Hematopoietic multipotent progenitor cell treated with erythropoietin and hydrocortisone succinate and interleukin-3 and kit ligand, for 8 days (in vitro differentiated cells): ENCODE measurements at places on chromosomes 16 and 17.

- DNase-seq, result no peak
Observed at GRCh38 chr17:79500745-79501618, 109.9 kb downstream of the RBFOX3 start.

DNA sequence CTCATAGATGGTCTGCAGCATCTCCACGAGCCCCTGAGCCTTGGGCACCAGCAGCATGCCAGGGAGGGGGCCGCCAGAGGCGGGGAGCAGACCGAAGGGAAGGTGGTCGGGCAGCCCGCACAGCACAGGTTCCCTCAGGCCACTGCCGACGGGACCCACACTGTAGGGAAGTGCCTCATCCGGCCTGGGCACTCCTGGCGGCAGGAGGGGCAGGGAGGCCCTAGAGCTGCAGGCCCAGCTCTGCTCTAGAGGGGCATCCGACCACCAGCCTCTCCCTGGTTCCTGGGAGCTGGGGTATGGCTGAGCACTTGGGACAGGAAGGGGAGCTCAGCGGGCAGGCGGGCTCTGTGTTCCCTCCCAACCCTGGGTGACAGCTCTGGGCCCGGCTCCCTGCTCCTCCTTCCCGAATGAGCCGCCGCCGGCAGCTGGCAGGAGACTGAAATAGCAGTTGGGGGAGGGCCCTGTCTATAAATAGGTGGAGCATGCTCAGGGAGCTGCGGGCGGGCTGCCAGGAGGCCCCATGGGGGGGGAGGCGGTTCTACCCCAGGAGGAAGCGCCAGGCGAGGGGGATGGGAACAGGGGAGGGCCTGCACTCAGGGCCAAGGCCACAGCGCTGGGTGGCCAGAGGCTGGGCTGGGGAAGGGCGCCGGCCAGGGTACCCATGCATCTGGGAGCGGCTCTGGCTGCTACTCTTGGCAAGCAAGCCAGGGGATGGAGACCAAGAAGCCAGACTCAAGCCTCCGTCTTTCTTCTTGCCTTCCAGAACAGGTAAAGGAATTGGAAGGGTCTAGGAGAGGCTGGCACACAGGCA is 12.4 kb downstream of the HDAC5 start:
- peak; percentile 82 for DNase-seq

- no peak for DNase-seq
Observed at GRCh38 chr17:36640836-36641235, 39.5 kb downstream of the MRM1 start.

GRCh38 chr17:81012574-81013447 is 21.2 kb downstream of the CHMP6 start:
- no peak for DNase-seq

GRCh38 chr17:72529386-72529785 is 408.6 kb downstream of the SOX9 start:
- DNase-seq, result no peak

DNA sequence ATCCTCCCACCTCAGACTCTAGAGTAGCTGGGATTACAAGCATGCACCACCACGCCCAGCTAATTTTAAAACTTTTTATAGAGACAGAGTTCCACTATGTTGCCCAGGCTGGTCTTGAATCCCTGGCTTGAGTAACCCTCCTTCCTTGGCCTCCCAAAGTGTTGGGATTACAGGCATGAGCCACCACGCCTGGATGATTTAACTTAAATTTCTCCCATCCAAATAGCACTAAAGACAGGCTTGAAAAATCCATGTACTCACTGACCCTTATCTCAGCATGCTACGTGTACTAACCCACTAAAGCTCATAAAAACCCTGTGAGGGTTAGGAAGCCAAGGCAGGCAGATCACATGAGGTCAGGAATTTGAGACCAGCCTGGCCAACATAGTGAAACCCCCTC is 4.6 kb downstream of the SLC5A10 start:
- DNase-seq, result no peak

GRCh38 chr17:20955427-20956323 is 87.1 kb downstream of the USP22 start:
- no peak for DNase-seq

- no peak for DNase-seq
Observed at GRCh38 chr16:78836802-78837491, 737.5 kb downstream of the WWOX start.

DNA sequence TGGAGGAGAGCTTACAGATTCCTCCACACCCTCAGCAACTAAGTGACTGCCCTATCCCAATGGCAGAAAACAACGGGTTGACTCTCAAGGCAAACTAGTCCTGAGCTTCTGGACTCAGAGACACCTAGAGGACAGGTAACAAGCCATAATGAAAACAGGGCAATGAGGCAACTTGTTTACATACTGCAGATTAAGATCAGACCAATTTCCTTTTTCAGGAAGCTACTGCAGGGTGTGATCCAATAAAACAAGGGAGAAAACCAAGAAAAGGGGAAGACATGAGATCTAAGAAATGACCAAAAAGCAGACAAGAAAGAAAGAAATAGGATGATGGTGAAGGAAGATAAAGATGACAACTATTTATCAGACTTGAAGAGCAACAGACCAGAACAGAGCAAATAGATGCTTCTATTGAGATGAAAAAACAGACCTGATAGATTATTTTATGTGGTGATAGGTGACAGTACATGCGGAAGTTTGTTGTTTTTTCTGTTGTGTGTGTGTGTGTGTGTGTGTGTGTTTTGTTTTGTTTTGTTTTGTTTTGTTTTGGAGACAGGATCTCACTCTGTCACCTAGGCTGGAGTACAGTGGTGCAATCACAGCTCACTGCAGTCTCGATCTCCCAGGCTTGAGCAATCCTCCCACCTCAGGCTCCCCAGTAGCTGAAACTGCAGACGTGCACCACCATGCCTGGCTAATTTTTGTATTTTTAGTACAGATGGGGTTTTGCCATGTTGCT is 120.7 kb downstream of the GAS7 start:
- DNase-seq, result no peak

DNA sequence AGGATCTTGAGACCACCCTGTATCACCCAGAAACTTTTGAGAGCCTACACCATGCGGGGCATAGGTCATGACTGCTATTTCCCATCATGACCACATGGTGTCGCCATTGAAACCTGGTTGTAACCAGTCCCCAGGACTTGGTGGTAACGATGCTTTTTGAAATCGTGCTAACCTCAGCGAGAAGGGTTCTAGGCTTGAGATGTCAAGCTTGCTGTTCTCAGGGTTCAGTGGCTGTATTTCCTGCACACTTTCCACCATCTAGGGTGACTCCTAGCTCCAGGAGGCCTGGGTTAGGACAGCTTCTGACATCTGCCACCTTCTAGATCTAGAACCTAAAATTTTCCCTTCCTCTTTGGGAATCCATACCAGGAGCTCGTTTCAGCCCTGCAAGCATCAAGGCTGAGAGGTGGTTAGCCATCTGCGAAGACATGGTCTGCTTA is 13.0 kb upstream of the SPNS3 start:
- DNase-seq, result peak; percentile 80

GRCh38 chr16:22235839-22236745 is 30.0 kb downstream of the EEF2K start:
- peak; percentile 50 for DNase-seq

DNA sequence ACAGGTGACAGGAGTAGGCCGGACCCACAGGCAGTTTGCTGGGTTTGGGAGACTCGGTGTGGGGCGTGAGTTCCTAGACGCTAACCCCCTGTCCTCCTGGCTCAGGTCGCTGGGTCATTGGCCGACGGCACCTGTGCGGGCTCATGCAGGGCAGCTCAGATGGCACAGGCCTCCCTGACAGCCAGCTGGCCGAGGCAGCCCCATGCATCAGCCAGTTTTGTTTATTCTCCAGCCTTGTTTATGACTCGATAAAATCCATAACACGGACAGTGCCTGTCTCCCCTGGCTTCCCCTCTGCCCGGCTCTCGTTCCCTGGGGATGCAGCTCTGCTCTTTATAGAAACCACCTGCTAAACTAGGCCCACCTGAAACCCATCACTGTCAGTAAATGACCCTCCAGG is 46.0 kb downstream of the SDK2 start:
- DNase-seq, result no peak

DNA sequence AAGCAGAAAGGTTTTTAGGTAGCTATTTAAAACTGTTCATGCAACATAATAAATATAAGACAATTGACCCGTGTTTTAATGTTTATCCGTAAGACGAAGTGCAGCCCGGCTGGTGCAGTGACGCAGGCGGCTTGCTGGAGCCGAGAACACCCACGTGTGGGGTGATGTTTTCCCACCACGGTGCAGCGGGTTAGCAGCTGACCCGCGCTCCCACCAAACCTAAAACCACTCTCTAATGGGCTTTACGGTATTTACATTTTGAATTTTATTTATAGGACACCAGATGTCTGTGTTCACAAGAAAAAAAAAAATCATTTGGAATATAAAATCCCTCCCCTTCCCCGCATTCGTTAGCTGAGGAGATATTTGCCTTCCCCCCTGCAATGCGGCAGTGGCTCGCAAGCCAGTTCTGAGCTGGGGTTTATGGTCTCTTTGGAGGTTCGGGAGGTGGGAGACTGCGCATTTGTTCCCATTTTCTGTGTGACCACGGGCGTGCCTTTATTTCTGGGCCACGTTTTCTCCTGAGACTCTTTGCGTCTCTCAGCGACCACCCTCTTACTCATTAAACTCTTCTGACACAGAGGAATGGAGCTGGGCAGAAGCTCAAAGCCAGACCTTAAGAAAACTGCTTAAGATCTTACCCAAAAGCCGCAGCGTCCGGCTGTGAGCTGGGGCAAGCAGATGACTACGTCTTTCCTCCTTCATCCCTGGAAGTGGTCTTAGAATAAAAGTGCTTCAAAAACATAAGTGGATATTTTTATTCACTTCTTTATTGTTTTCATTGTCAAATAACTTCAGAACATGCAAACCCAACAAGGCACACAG is 301.1 kb downstream of the IRF8 start:
- DNase-seq, result no peak

GRCh38 chr16:4806280-4806679 is 3.8 kb upstream of the ROGDI start:
- DNase-seq, result no peak

- DNase-seq, result no peak
Observed at GRCh38 chr16:89446136-89446974, 44.0 kb downstream of the ANKRD11 start.

DNA sequence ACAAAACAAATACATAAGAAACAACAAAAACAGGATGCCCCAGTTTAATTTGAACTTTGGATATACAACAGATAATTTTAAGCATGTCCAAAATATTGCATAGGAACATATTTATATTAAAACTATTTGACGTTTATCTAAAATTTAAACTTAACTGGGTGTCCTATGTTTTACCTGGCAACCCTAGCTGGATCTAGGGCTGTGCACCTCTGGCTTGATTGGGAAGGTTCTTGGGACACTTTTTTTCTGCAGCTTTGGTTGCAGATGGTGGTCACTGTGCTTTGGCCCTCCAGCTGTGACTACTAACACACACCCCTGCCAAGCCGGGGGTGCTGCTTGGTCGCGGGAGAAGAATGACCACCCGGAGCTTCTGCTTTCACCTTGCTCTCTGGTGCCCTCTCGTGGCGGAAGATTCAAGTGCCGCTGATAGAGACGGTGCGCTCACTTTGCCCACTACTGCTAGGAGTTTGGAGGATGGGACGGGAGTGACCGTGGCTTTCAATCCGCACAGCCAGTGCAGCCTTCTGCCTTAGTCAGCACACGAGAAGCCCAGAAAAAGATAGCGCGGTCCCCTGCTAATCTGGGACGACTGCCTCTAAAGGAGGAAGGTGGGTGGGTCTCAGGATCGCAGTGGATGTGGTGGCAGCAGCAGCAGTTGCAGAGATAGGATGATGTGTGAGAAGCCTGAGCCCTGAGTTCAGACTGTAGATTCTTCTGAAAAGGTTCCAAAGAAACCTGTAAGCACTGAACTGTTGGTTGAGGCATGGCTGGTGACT is 6.7 kb downstream of the SPACA3 start:
- DNase-seq, result peak; percentile 79

- no peak for DNase-seq
Observed at GRCh38 chr17:7346761-7347614, 5.0 kb upstream of the KCTD11 start.

DNA sequence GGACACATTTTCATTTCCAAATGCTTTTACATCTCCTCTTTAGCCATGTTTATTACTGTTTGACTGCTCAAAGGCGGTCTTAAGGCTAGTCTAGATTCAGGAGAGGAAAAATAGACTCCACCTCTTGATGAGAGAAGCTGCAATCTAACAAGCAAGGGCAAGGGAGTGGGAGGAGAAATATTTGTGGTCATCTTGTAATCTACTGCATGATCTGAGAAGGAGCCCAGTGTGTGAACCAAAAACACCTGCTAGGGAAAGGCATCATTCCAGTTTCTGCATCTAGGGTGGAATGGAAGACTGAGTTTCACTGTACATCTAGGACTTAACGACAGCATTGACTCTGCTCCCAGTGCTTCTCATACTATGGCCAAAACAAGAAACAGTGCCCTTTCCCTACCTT is 232.2 kb upstream of the HS3ST3A1 start:
- no peak for DNase-seq

GRCh38 chr17:34703533-34703932 is 124.2 kb downstream of the TMEM132E start:
- DNase-seq, result peak; percentile 57

DNA sequence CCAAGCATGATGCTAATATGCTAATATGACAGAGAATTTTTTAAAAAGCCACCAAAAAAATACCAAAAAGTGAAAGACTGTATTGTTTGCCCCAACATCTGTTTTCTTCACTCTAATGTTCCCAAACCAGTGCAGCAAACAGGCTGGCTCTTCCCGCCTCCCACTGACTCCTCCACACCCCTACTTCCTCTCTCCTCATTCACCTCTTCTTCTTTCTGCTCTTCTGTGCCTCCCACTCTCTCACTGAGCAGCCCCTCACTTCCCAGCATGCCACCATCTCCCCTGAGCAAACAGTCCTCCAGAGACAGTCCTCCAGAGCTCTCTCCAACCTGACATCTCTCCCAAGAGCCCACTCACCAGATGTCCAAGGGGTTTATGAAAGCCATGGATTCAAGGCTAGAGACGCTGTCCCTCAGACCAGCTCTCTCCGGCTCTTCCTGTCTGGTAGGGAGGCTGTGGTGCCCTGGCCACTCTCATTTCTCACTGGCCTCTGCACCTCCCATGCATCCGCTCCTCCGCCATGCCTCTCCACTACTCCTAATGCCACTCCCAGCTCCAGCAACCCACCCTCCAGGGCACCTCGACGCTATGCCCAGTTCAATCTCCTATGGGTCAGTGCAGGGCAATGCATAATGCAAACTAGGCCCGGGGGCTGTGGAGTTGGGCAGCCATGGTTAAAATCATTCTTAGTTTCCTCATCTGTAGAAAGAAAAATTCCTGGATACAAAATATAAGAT is 52.9 kb downstream of the ANKRD11 start:
- DNase-seq, result no peak

- no peak for DNase-seq
Observed at GRCh38 chr16:57091200-57091974, 996 bp upstream of the CPNE2 start.

DNA sequence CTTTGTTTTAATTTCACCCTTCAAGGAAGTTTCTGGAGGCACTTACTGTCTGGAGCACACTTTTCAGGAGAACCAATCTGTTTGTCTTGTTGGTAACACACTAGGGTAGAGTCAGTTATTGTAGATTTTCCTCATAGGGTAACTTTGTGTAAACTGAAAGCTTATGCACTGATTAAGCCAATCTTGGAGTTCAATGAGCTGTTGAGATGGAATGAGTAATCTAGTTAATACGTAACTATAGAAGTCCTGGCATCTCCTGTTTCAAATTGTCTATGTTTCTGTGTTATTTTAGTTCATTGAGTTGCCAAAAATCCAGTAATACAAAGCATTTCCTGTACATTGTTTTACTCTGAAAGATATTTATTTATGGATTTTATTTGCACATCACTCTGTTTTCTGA is 111.6 kb upstream of the HAS3 start:
- no peak for DNase-seq

- no peak for DNase-seq
Observed at GRCh38 chr17:61457226-61457983, 5.2 kb downstream of the TBX4 start.

GRCh38 chr17:16191604-16192003 is 23.7 kb downstream of the NCOR1 start:
- no peak for DNase-seq
